ENCODE measurements at places on chromosomes 2 and 18.

GRCh38 chr18:73638709-73639108, 508.9 kb downstream of the FBXO15 start:
- no peak for DNase-seq

GRCh38 chr2:172995323-172996244, 80.1 kb upstream of the MAP3K20 start:
- DNase-seq = no peak

DNA sequence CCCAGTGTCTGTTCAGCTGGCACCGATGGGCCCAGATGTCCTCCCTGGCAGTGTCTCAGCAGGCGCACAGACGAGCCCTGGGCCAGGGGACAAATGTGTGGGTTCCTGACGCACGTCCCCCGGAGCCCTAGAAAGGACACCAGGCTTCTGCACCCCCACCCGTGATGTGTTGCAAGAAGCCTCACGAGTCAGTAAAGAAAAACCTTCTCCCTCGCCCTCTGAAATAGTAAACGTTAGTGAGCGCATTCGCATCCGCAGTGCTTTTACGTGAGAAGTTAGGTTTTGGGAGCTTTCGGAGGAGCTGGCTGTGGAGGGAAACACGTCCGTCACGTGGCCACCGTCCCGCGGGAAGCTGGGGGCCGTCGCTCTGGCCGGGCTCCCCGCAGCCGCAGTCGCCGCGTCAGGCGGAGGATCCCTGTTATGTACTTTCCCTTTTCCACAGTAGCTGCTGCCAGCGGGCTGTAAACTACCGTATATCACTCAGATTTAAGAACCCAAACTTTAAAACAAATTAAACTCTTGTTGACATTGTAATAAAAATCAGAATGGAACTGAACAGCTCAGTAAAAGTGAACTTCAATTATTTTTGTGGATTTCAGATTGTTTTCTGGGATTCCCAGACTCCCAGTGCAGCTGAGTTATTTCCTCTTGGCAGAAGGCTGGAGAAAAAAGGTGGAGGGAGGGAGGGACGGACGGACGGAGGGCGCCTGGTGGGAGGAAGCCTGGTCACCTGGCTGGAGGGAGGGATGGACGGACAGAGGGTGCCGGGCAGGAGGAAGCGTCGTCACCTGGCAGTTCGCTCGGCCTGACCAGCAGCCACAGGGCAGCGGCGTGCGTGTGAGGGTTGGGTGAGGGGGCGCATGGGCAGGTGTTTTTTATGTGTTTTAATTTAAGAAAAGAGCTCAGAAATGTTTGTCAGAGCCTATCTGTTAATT, 112.1 kb downstream of the NFATC1 start:
- DNase-seq = peak; percentile 85

DNA sequence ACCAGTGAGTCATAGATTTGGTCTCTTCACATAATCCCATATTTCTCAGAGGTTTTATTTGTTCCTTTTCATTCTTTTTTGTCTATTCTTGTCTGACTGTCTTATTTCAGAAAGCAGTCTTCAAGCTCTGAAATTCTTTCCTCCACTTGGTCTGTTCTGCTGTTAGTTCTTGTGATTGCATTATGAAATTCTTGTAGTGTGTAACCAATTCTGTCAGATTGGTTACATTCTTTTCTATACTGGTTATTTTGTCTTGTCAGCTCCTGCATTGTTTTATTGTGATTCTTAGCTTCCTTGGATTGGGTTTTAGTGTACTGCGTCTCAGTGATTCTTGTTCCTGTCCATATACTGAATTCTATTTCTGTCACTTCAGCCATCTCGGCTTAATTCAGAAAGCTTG, 18.6 kb downstream of the EHBP1 start:
- DNase-seq = no peak

DNA sequence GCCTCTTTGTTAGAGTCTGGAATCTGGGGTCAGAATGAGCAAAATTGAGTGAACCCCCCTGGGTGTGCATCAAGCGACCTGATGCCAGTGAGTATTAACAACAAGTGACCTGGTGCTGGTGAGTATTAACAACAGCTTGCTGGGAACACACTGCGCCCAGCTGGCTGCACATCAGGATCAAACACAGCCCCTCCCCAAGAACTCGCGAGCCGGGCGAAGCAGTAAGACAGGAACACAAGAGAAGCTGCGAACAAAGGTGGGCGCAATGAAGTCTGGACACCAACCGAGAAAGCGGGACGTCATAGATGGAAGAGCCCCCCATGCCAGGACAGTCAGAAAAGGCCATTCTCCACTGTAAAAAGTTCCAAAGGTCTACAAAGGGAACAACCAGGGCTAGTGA, 34.3 kb downstream of the CRACDL start:
- DNase-seq = peak; percentile 55

DNA sequence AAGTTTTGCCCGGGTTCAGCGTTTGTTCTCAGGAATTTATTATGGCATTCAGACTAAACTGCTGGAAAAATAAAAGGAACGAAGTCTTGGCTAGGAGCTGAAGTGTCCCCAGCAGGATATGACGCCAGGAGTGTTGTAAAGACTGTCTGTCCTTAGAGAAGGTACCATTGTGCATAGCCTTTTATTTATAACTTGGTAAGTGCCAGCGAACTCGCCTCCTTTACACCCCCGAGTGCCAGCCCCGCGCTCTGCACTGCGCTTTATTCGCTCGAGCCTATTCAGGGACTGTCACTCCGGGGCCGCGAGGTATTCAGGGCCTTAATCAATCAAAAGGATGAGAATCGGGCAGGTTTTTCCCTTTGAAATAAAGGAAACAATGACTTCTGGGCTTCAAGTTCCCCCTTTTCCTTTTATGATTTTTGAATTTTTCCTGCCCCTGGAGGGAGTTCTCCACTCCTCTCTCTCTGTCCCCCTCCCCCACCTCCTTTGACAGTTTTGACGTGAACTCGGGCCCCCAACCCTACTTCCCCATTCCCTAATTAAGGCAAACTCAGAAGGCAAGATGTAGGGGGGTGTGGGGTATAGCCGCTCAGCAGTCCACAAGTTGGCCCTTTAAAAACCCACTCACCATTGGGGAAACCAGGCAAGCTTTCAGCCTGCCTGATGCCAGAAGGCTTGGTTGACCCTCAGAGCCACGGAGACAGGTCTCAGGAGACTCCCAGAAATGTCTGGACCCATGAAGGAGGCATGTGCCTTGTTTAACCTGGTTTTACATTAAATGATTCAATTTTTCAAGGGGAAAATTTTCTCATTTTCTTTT, 1.3 kb upstream of the PAX3 start:
- no peak for DNase-seq

GRCh38 chr2:170365686-170366085, 187.7 kb downstream of the MYO3B start:
- DNase-seq = no peak

GRCh38 chr2:234110219-234110618, 59.7 kb downstream of the SPP2 start:
- no peak for DNase-seq

DNA sequence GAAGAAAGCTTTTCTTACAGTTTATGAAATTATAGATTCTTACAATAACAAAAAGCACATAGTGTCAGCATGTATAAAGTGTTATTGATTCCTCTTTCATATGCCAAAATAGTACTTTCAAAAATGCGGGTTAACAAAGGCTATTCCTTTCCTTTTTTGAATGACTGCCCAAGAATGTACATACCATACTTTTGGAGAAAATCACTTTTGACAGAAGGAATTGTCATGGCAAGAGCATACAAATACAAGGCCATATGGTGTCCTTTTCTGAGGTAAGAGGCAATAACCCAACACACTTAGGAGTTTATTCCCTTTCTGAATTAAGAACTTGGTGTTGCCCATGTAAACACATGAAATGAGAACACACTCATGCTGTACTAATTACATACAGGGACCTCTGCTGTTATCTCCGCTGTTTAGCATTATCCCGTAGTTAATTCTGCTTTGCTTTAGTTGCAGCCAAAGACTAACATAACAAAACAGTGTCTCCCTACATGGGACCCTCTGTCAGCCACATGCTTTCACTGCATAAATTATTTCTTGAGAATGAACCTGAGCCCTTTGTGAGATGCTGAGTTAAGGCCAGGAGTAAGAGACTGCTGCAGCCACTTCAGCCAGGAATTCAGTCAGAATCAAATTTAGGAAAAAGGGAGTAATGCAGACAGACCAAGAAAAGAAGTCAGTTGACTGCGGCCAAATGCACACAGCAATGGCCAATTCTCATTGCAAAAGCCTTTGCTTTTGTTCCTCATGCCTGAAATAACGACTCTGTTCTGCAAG, 67.0 kb downstream of the CDH2 start:
- DNase-seq = no peak

GRCh38 chr2:101264360-101264939, 11.8 kb downstream of the CNOT11 start:
- DNase-seq = no peak

DNA sequence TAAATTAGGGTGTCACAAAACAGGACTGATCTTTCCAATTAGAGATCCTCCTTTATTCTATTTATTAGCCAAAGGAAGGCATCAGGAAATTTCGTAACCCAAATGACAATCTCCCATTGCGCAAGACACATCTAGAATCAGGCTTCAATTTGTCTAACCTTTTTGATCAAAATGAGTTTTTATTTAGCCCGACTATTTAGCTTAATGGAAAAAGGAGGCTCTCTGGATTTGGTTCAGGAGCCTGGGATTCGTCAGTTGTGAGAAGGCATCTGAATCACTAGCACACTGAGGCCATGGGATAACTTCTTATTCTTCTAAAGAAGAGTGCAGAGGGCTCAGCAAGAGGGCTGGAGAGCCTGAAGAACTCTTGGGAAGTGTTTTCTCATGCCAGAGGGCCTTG, 332.1 kb upstream of the ETAA1 start:
- DNase-seq = no peak
